NCI-H1694 (cell line): ENCODE measurements at places on chromosomes 5 and 9.

DNA sequence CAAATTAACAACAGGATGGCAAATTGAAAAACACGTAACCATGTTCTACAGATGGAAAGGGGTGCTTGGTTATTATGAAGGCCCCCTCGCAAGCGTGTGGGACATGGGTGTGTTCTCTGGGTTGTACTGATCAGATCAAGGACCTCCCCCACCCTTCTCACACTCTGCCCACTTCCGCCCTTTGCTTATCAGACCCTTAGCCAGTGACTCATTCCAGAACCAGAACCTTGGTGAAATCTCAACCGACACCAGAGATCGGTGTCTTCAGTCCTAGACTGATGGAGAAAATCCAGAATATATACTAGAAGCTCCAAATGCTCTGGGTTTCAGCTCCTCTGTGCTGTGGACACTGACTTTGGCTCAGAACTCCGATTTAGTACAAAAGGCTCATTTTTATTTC, 64.9 kb downstream of the PTTG1 start:
- DNase-seq = no peak

GRCh38 chr9:18504707-18505106, 30.8 kb downstream of the ADAMTSL1 start:
- DNase-seq = no peak

DNA sequence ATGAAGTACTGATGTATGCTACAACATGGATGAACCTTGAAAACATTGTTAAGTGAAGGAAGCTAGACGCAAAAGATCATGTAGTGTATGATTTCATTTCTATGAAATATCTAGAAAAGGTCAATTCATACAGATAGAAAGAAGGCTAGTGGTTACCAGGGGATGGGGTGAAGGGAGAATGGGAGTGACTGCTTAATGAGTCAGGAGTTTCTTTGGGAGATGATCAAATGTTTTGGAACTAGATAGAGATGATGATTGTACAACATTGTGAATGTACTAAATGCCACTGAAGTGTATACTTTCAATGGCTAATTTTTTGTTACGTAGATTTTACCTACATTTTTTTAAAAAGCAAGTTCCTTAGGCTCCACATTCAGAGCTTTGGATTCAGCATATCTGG, 14.9 kb upstream of the DELE1 start:
- DNase-seq = no peak

DNA sequence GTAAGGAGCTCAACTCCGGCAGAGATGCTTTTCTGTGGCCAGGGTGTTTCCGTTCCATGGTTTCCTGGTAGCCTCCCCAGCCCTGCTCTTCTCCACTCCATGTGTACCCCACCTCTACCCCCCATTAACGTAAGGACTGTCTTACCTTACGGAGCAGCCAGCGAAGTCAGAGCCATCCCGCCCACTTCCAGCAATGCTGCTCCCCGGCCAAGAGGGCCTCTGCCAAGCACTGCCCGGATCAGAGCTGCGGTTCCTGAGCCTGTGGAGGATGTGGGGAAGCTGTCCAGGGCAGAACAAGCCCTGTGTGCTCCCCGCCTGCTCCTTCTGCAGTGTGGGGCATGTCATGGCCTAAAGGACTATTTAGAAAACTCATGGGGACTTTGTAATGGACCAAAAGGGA, 261.2 kb downstream of the GADD45G start:
- DNase-seq = no peak

DNA sequence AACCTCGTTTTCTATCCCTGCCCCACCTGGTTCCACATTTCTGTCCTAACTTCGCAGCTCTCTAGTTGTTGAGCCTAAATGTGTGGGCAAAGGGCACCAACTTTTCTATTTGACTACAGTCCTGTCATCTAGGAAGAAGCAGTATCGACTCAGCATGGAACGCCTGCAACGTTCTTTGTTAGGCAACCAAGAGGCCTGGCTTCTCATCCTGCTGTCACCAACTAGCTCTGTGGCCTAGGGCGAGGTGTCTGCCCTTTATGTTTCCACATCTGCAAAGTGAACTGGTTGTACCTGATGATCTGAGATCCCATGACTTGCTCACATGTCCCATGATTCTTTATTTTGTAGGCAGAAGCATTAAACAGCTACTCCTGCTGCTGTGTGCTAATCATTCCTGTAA, 248.9 kb downstream of the ADAMTSL1 start:
- no peak for DNase-seq

DNA sequence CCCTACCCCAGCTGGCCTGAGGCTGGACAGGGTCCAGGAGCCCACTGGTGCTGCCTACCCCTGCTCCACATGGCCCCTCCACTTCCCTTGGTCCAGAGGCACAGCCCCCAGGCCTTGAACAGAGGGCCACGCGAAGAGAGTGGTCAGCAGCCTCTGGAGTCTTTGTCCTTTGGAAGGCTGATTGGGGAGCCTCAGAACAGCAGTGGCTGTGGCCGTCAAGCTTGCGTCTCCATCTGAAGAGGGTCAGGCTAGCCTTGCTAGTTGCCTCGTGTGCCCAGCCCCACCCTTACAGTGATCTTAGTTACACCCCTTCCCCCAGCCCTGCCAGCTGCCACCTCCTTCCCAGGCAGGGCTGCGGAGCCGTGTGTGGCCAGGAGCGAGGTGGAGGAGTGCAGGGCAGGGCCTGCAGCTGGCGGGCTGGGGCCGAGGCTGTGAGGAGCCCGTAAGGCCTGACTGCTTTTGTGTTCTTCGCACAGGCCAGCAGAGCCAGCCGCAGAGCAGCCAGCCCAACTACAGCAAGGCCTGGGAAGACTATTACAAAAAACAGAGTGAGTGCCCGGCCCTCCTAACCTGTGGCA, 30.1 kb upstream of the PRDM12 start:
- no peak for DNase-seq

DNA sequence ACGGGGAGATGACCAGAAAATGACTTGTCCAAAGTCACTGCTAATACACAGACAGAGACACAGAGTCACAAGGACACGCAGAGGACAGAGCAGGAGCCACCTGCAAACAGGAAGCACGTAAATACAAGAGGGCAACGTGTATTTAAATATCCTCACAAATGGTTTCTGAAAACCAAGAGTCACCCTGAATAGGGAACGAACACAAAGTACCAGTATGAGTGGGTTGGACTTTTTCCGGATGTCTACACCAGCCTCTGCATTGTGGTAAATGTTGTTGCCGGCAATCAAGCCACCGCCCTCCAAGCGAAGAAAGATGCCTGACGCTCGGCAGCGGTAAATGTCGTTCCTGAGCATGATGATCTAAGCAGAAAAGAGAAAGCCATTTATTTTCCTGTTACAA, 44.5 kb downstream of the FBXO10 start:
- DNase-seq = no peak

GRCh38 chr9:86924206-86924605, 23.1 kb downstream of the GAS1 start:
- no peak for DNase-seq

- DNase-seq = no peak
These were observed 388.7 kb downstream of the CETN3 start for GRCh38 chr5:90020575-90021538.

DNA sequence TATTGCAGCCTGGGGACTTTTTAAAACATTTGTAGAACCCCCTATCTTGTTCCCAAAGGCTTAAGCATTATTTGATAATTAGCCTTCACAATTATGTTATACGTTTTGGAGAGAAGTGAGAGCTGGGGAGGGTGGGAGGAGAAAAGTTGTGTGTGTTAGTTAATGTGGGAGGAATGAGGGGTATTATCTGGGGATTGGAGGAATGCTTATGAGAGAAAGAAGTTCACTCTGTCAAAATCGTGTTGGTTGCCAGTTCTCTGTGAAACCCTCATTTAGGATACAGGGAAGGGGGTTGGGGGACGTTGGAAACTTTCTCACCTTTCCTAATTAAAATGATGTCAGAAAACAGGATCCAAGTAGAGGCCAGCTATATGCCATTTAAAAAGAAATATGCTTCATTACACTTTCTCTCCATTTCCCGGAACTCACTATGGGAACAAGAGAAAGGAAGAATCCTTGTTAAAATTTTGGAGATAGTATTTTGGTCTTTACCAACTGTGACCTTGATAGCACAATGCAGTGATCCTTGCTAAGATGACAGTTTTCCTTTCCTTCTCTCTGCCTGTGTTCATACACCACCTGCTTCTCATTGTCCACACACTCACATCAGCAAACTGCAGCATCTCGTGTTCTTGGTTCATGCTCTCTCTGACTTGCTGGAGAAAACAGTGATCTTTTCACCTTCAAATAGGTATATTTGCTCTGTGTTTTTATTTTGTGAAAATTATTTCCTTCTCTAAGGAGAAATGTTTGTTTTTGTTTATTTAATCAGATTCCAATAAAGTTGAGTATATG, 336.7 kb upstream of the CLINT1 start:
- DNase-seq = no peak

DNA sequence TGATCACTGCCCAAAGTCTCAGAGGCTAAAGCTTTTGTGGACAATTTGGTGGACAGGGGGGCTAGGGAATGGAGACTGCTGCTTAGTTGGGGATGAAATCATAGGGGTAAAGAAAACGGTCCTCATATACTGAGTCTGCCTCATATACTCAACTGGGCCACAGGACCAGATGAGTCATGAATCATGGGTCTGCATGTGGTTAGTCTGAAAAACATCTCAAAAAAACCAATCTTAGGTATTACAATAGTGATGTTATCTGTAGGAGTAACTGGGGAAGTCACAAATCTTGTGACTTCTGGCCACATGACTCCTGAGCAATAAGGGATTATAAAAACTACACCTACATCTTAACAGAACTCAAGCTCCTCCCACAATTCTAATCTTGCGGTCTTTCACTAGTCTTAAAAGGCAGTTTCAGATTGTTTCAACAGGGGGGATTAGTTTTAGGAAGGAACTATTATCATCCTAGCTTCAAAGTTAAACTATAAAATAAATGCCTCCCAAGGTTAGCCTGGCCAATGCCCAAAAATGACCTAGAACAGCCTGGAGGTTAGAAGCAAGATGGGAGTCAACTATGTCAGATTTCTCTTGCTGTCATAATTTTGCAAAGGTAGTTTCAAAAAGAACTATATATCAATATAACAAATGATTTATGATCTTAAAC, 17.5 kb downstream of the TMEM161B start:
- no peak for DNase-seq

DNA sequence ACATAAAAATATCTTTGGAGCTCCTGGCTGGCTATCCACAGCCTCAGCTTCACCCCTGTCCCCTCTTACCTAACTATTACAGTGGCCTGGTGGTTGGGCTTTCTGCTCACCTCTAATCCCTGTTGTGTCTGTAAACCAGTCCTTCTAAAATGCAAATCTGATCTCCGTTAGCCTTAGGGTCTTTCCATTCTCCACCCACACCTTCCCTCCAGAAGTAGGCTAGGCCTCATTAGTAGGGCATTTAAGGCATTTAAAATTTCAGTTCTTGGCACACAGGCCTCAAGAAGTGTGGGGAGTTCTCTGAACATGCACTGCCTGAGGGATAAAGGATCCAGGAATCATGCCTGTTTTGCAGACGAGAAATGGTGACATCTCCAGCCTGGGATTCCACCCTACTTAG, 26.4 kb upstream of the STC2 start:
- no peak for DNase-seq

- no peak for DNase-seq
These were observed 240.2 kb upstream of the GLRA1 start for GRCh38 chr5:152164860-152165259.

DNA sequence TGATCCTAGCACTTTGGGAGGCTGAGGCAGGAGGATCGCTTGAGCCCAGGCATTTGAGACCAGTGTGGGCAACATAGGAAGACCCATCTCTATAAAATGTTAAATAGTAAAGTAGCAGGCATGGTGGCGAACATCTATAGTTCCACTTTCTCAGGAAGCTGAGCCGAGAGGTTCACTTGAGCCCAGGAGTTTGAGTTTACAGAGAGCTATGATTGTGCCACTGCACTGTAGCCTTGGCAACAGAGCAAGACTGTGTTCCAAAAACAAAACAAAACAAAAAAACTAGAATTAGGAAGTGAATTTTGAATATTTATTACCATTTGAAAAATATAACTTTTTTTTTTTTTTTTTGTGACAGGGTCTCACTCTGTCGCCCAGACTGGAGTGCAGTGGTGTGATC, 26.8 kb upstream of the PAX5 start:
- DNase-seq = no peak

DNA sequence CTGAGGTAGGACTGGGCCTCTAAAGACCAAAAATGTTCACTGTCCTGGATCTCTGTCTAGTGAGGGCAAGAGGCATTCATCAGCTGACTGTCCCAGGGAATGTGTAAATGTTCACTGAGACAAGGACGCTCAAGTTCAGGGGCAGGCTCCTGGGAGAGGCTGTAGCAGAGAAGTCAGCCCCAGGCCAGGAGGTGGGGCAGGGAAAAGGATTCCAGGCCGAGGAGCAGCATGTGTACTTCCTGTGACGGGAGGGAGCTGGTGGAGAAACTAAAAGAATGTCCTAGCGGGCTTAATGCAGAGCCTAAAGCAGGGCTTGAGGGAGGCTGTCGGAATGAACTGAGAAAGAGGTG, 205.8 kb downstream of the GABBR2 start:
- no peak for DNase-seq

DNA sequence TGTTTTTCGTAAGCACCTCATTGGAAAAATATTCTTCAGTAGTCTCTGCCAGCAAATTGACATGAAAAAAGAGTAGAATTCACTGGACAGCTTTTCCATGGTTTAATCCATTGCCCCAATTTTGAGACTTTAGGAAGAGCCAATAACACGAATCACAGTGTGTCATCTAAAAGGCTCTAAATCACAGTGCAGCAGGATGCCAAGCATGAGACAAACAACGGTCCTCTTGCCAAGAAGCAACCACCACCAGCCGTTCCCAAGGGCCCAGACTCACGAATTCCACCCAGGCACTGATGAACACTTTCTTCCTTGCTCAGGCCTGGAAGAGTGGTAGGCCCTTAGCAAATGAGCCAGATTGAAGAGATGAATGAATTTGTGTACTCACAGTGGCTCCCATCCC, 18.3 kb upstream of the IRX4 start:
- DNase-seq = no peak

- DNase-seq = no peak
These were observed 82.0 kb upstream of the PHF24 start for GRCh38 chr9:34876096-34876495.

GRCh38 chr5:131281133-131281867, 17.4 kb downstream of the CDC42SE2 start:
- no peak for DNase-seq

- no peak for DNase-seq
These were observed 102.5 kb downstream of the SPATA31D1 start for GRCh38 chr9:82091100-82091499.

- DNase-seq = no peak
These were observed 79.6 kb downstream of the CSNK1A1 start for GRCh38 chr5:149471406-149472183.

GRCh38 chr5:59943452-59944113, 50.1 kb upstream of the PDE4D start:
- DNase-seq = no peak

DNA sequence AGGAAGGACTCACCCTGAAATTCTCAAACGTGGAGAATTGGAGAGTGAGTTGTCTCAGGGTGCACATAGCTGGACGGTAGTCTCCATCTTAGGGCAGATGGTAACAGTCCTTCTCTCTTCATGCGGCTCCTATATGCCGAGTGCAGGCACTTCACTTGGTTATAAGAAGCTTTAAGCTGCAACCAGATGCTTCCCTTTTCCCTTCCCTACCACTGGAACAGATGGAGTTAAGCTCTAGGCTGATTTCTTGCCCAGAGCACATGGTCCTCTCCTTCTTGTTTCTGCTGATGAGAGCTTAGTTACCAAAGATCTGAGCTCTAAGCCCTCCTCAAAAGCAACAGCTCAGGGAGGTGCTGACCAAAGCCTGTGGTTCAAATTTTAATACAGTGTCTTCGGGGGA, 355.7 kb downstream of the ARHGEF28 start:
- no peak for DNase-seq
